ENCODE measurements at places on chromosomes 6 and 20.

DNA sequence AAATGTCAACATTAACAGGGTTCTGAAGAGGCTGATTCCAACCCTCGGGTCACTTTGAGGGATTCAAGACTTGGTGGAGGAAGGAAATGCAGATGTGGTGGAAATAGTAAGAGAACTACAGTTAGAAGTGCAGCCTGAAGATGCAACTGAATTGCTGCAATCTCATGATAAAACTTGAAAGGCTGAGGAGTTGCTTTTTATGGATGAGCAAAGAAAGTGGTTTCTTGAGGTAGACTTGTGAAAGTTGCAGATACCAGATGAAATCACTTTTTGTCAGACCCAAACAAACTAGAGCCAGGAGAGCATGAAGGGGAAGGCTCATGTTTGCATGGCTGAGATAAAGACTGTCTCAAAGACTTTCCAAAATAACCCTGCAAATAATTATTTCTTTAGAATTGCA lies 16.2 kb downstream of the ANKRD6 start:
- DNase-seq, result no peak

DNA sequence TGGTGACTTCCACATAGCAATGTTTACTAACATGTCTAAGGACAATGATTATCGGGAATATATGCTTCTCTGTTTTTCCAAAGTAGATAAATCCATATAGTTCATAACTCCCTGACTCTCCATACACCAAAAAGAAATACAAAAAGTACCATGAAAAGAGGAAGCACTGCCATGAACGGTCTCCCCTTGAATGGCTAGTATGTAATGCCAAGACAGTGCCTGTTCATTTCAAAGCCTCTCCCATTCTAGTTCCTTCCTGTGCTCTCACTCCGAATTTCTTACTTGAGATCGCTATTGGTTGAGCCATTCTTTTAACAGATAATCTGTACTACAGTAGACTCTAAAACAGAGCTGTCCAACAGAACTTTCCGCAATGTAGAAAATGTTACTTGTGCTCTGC lies 54.8 kb upstream of the EDN1 start:
- DNase-seq, result no peak

DNA sequence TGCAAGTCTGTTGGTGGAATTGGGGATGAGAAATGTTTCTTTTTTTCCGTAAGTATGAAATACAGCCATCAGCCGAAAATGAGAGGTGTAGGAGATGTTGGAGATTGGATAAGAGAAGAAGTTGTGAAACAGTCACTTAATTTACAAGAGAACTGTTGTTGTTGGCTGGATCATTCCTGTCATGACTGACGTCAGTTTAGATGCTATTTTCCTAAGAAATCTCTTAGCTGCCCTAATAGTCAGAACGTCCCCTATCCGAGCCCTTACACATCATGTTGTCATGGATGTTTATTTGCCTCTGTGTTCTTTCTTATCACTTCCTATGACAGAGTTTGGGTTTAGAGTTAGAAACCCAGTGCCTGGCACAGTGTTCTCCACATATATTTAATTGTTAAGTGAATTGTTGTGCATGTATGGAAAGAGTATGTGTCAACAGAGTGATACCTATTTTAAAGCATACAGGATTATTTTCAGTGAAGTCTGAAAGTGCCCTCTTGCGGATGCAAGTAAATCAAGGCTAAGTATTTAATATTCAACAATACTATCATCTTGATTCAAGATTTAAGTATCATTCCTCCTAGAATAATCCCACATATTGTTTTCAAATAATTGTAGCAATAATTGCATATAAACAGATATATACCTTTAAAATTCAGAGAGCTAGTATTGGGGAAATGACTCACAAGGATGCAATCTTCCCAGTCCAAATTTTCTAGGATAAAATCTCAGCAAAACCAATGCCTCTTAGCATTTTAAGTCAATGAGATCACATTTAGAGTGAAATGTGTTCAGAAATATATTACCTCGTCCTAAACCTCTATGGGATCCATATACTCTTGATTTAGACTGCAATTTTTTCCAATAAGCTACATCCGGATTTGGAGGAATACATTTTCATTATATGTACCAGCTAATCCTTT lies 309.9 kb upstream of the NOX3 start:
- DNase-seq, result peak; percentile 71

DNA sequence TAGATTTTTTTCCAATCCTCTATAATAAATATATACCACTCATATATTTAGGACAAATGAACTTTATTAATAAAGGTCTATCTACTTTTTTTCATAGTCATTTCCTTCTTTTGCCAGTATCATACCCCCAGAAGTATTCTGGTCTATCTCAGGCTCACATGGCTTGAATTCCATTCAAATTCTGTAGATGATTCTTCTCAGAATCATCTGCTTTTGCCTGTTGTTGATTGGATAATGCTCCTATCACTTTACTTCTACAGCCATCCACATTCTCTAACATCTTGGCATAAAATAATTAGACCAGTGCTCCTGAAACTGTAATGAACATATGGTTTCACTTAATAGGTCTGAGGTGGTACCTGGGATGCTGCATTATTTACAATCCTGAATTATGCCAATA lies 121.2 kb downstream of the GFRAL start:
- DNase-seq, result no peak

GRCh38 chr6:28643017-28643740 lies 117.5 kb downstream of the GPX5 start:
- DNase-seq, result no peak

- no peak for DNase-seq
Observed at GRCh38 chr6:3723966-3724365, 27.5 kb downstream of the PXDC1 start.

GRCh38 chr6:57040011-57040410 lies 6.5 kb upstream of the KIAA1586 start:
- DNase-seq, result no peak

DNA sequence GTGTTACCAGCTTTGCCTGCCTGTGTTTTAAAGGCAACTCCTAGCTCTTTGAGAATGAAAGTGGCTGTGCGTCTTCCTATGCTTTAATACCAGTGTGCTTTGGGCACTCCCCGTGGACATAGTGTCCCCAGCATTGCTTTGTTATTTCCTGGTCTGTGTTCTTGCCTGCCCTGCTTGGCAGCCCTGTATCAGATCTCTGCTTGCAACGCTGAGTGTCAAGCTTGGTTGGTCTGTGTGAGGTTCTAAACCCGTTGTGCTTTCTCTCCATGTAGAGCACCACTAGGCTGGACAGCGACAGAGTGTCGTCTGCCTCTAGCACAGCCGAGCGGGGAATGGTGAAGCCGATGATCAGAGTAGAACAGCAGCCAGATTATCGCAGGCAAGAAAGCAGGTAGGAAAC lies 80.2 kb downstream of the AFDN start:
- no peak for DNase-seq

DNA sequence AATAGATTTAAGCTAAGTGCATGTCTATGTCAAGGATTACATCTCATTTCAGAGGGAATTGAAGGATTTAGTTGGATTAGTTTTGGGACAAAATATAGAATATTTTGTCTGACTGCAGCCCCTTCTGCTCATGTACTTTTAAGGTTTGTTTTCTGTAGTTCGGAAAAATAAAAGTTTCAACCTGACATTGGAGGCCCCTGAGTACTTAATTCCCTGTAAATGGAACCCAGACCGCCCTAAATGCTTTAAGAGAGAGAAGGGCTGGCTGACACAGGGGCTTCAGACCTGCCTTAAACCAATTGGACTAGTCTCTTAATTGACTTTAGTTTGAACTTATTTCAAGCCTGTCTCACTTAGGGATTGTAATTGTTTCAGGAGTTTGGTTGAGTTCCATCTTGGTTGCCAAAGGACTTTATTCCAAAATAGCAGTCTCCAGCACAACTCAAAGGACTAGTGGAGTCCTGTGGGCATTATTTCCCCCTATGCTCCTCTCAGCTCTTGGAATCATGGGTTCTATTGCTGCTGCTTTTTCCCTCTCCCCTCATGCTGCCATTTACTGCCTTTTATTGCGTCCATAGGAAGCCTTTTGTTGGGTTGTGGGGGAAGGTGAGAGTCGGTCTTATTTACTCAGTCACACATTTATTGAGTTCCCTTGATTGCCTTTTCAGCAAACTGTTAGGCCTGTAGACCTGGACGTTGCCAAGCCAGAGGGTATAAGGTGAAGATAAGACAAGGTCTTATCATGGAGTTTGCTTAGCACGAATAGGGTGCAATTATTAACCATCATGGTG lies 14.5 kb downstream of the BRD2 start:
- DNase-seq, result no peak

DNA sequence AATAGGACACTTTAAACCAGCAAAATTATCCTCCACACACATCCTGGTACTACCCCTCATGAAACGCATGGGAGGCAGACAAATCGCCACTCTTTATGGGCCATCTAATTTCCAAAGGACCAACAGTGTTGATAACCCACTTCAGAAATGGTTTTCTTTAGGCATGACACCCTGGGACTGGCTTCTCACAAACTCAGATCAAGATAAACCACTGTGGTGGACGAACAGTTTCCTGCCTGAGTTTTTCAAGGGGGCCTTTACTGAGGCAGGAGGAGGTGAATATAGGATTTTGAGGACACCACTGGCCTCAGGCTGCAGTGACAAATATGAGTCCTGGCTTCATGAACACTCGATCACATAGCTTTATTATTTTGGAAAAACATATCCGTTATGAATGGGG lies 26.0 kb downstream of the TRAM2 start:
- no peak for DNase-seq

DNA sequence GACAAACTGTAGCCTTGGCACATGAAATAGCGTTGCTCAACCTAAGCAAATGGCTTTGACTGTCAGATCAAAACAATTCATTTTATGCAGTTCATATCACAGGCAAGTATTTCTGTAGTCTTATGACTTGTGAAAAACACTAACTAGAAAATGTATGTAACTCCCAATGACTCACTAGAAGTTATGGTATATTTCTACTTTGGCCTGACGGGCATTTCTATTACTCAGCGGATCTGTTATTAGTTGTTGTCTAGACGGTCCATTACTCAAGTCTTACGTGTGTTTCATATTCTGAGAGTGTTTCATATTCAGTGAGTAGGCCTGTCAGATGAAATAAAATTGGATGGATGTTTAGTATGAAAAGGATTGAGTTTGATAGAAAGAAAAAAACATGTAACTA lies 880.9 kb downstream of the PRIM2 start:
- peak; percentile 6 for DNase-seq

GRCh38 chr6:7805078-7805849 lies 79.4 kb downstream of the BMP6 start:
- DNase-seq, result no peak

DNA sequence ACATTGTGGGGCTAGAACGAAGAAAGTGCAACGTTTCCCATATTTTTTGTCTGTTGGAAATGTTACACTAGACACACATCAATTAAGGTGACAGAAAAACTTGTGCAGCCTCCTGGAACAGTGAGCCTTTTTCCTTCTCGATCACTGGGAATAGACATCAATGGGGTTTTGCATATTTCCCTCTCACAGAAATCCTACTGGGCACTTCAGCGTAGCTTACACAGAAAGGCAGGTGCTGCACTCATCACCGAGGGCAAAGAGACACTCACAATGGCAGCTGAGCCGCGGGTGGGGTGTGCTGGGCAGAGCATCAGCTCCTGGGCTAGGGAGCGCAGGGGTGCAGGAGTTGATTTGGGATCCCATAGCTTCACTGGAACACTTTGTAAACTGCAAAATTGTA lies 64.5 kb downstream of the THBS2 start:
- no peak for DNase-seq

GRCh38 chr6:148789948-148790347 lies 43.1 kb downstream of the UST start:
- no peak for DNase-seq

DNA sequence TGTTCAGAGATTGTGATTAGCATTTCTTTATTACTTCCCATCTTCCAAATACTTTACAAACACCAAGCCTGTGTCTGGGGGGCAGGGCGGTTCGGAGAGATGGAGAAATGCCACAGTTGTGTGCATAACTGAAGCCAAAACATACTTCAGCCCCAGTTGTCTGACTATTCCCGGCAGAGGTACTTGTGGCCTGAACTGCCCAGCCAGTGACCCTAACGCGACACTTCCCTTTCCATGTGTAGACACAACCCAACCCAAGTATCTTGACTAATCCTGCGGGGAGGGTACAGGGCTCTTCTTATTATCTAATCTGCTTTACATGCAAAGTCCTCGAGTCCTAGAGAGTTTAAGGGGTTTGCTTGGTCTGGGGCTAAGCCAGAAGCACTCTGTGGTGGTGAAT lies 46.2 kb downstream of the ISM1 start:
- no peak for DNase-seq

DNA sequence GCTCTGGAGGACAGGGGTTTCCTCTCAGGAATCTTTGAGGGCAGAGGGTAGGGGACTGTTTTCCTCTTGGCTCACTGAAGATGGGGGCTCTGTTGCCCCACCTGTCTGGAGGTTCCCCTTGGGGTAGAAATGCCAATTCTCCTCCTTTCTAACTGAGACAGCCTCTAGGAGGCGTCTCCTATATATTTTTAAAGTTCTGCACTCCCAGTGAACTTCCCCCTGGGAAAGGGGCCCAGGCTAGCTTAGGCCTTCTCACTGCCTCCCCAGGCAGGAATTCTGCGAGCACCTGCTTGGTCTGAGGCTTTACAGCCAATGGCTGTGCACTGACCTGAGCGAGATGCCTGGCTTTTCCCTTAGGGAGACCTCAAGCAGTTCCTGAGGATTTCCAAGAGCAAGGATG lies 24.8 kb upstream of the SRF start:
- DNase-seq, result no peak

GRCh38 chr6:75934643-75935472 lies 137.6 kb downstream of the IMPG1 start:
- peak; percentile 63 for DNase-seq

DNA sequence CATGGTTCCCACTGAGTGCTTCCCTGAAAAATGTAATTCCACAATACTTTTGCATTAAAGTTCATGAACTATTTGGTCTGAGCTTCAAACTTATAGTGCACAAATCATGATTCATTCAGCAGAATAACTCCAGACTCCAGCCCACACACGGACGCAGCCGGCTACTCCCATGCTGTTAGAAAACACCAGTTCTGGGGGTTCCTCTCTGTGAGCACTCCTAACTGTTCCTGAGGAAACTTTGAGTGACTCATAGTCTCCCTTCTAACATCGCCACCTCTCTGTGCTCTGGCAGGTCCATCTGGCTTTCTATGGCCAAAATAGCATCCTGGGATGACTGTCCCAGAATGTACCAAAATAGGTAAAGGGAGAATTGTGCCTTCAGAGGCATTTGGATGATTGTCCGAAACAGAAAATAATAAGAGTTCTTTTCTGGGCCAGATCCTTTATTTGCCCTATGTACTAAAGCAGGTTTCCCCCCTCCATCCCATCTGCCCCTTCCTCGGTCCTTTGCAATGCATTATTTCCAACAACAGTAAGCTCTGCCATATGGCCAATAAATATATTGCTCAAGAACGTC lies 32.3 kb upstream of the LY86 start:
- DNase-seq, result no peak

DNA sequence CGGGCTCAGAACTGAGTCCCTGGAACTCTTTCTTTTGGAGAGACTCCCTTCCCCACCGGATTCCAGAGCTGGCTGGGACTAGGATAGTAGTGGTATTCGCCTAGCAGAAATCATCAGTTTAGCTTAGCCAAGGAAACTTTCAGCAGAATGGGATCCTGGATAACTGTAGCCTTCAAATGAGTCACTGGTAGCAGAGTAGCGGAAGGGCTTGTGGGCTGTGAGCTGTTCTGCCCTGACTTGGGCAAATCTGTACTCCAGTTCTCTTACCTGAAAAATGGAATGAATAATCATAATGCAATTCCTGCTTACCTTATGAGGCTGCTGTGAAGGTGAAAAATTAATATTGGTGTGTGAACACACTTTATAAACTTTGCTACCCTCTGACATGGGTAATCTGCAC lies 244.3 kb upstream of the CHD6 start:
- no peak for DNase-seq
